MCF 10A (cell line): ENCODE measurements at places on chromosomes 5 and 9. TPM values are rescaled to one million over a fixed set of nuclear protein-coding genes. Genes with fewer than 3 reads are reported as not detected.

GRCh38 chr5:103218164-103218563, 40.4 kb upstream of the MACIR start:
- no peak overlapping the region for H3K27ac ChIP-seq
- H3K36me3 ChIP-seq: no peaks in the 10 kb centered on the region
- peaks cover 5% of the 10 kb centered on the region for H3K4me1 ChIP-seq
- H3K4me3 ChIP-seq: no peak overlapping the region
- H3K27me3 ChIP-seq: no peaks in the 10 kb centered on the region

TMC1 gene
- not detected in 2 replicates for total RNA-seq

CMYA5 gene
- total RNA-seq: 0.37 and 0.61 TPM in 2 replicates

DNA sequence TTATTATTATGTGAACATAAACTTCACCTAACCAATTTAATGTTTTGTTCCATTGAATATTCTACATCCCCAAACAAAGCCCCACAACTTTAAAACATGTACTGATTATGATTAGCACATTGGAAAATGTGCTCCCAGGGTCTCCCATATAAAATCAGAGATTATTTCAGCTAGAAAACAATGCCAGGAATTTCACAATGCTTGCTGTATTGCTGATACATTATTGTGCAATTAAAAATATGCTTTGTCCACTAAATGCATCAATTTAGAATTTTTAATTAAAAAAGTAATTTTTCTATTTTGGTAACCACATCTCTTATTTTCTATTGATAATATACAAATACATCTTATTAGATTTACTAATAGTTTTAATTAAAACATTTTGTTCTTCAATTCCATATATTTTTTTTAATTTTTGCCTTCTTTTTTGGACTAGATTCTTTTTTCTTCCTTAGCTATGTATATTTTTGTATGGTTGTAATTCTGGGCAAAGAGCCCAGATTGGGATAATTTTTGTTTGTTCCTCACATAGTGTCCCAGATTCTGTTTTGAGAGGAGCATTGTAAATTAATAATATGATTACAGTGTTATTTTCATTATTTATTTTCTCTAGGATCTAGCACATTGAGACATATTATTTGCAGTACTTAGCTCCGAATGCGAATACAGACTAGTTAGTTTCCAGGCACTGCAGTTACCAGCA, 241.5 kb upstream of the CDH18 start:
- no peaks in the 10 kb centered on the region for H3K27me3 ChIP-seq
- H3K27ac ChIP-seq: no peak overlapping the region
- no peak overlapping the region for H3K4me3 ChIP-seq
- H3K4me1 ChIP-seq: peaks cover 10% of the 10 kb centered on the region
- no peaks in the 10 kb centered on the region for H3K36me3 ChIP-seq

- no peaks in the 10 kb centered on the region for H3K27me3 ChIP-seq
- no peaks in the 10 kb centered on the region for H3K4me1 ChIP-seq
- peaks cover 9% of the 10 kb centered on the region for H3K36me3 ChIP-seq
- no peak for DNase-seq
Measured at GRCh38 chr9:126390923-126391322, 64.3 kb downstream of the MVB12B start.

GRXCR2 gene
- total RNA-seq: not detected in 2 replicates

DNA sequence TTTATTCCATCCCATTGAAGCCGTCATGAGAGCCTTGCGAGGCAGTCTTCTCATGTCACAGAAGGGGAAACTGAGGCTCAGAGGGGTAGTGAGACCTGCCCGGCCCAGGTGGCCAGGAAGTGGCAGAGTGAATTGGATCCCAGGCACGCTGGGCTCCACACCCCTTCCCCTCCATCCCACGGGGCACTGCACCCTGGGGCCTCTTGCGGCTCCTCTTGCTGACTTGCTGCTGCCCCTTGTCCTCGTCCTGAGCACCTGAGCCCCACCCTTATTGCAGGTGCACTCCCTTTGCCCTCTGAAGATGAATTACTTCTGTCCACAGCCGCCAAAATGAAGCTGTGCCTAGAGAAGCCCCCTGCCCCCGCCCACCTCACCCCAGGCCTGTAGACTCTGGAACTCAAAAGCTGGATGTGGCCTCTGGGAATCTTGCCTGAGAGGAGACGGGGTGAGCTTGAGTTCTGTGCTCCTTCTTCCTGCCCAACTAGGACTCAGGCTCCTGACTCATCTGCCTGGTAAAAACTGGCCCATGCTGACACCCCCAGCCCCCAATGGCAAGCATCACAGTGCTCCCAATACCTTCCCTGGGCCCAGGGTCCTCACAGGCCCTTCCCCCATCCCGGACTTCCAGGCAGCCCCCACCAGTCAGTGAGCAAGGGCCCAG, 6.4 kb downstream of the NEURL1B start:
- H3K27ac ChIP-seq: peak overlapping the region; percentile 52
- H3K27me3 ChIP-seq: no peaks in the 10 kb centered on the region
- no peak overlapping the region for H3K4me3 ChIP-seq
- H3K36me3 ChIP-seq: peaks cover 13% of the 10 kb centered on the region
- H3K4me1 ChIP-seq: peaks cover 32% of the 10 kb centered on the region
